Hepatocyte (in vitro differentiated cells): ENCODE measurements at places on chromosomes 5 and 9. TPM values are rescaled to one million over a fixed set of nuclear protein-coding genes. Genes with fewer than 3 reads are reported as not detected.

The PCDHGA5 gene
- total RNA-seq: 0.03 and 0.20 TPM in 2 replicates

The PCDHB14 gene
- total RNA-seq: 3.9 and 4.3 TPM in 2 replicates

The WNK2 gene
- total RNA-seq: 6.2 and 8.9 TPM in 2 replicates

The NFIB gene
- total RNA-seq: 22.8 and 27.3 TPM in 2 replicates

The EIF4E1B gene
- total RNA-seq: not detected in 2 replicates

- H3K27ac ChIP-seq: no peak overlapping the region
- H3K4me1 ChIP-seq: no peaks in the 10 kb centered on the region
- H3K4me3 ChIP-seq: no peak overlapping the region
- H3K27me3 ChIP-seq: no peaks in the 10 kb centered on the region
- no peak for DNase-seq
- no peaks in the 10 kb centered on the region for H3K36me3 ChIP-seq
Measured at GRCh38 chr5:167336161-167336560, 955.3 kb upstream of the WWC1 start.

- H3K4me3 ChIP-seq: no peak overlapping the region
- no peaks in the 10 kb centered on the region for H3K36me3 ChIP-seq
- no peak for DNase-seq
Measured at GRCh38 chr5:149432911-149433401, 53.9 kb upstream of the IL17B start.

- peak overlapping the region; percentile 73 for H3K27ac ChIP-seq
- H3K36me3 ChIP-seq: no peaks in the 10 kb centered on the region
- H3K27me3 ChIP-seq: no peaks in the 10 kb centered on the region
- H3K4me3 ChIP-seq: no peak overlapping the region
Measured at GRCh38 chr5:168886157-168886556, 307.0 kb upstream of the PANK3 start.

DNA sequence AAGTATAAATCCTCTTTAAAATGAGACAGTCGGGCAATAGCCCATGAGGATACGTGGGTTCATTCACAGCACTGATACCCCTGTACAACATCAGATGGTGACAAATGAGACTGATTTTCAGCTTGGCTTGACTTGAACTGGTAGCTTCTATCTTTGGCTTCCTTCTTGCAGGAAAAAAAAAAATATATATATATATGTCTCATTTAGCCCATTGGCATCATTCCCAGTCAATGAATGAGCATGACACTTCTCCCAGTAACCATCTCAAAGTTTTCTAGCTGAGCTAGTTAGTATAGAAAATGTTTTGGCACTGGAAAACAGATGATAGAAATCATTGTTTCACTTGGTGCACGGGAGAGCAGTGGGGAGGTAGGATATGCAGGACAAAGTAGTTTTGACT, 222.5 kb upstream of the TAS2R1 start:
- H3K36me3 ChIP-seq: no peaks in the 10 kb centered on the region
- H3K27me3 ChIP-seq: no peaks in the 10 kb centered on the region
- H3K4me3 ChIP-seq: no peak overlapping the region
- no peak overlapping the region for H3K27ac ChIP-seq
- H3K4me1 ChIP-seq: no peaks in the 10 kb centered on the region

GRCh38 chr9:35395076-35395705, 94.7 kb upstream of the RUSC2 start:
- no peaks in the 10 kb centered on the region for H3K36me3 ChIP-seq
- H3K27me3 ChIP-seq: no peaks in the 10 kb centered on the region
- H3K27ac ChIP-seq: no peak overlapping the region
- no peak for DNase-seq
- H3K4me1 ChIP-seq: no peaks in the 10 kb centered on the region
- H3K4me3 ChIP-seq: no peak overlapping the region

GRCh38 chr9:127962278-127962677, 18.5 kb downstream of the EEIG1 start:
- H3K27ac ChIP-seq: peak overlapping the region; percentile 94
- no peak overlapping the region for H3K4me3 ChIP-seq
- peaks cover 63% of the 10 kb centered on the region for H3K4me1 ChIP-seq
- H3K36me3 ChIP-seq: no peaks in the 10 kb centered on the region
- no peaks in the 10 kb centered on the region for H3K27me3 ChIP-seq

DNA sequence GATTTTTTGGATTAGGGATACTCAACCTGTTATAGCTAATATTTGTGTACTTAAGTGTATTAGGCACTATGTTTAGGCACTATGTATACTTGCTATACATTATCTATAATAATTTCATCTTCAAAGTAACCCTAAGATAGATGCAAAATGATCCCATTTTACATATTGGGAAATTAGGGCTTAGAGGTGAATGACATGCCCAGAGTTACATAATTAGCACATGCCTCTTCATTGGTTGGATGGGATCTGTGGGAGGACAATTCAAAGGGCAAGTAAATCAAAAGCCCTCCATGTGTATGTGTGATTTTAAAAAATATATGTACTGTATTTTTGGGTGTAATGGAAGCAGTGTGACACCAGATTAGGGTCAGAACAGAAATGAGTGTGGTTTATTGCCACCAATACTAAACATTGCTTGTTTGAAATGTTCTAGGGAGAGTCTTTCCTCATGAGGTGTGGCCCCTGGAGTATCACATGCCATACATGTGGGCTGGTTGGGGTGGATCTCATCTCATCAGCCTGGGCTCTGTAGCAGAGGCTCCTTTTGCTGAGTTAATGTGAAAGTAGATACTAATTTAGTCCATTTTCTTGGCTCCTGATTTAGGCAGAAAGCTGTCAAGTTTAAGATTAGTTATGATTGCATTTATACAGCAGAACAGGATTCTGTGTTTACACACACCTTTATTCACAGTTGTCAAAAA, 5.5 kb downstream of the C9orf85 start:
- DNase-seq: no peak
- peaks cover 9% of the 10 kb centered on the region for H3K4me1 ChIP-seq
- no peak overlapping the region for H3K4me3 ChIP-seq
- H3K27me3 ChIP-seq: no peaks in the 10 kb centered on the region
- no peak overlapping the region for H3K27ac ChIP-seq

- H3K4me3 ChIP-seq: no peak overlapping the region
- no peak for DNase-seq
- no peaks in the 10 kb centered on the region for H3K27me3 ChIP-seq
Measured at GRCh38 chr5:14251733-14252132, 108.6 kb downstream of the TRIO start.
